ENCODE measurements at places on chromosomes 2 and 18.
A peak's percentile ranks its signal among the peaks of the same experiment; 100 is the strongest.

DNA sequence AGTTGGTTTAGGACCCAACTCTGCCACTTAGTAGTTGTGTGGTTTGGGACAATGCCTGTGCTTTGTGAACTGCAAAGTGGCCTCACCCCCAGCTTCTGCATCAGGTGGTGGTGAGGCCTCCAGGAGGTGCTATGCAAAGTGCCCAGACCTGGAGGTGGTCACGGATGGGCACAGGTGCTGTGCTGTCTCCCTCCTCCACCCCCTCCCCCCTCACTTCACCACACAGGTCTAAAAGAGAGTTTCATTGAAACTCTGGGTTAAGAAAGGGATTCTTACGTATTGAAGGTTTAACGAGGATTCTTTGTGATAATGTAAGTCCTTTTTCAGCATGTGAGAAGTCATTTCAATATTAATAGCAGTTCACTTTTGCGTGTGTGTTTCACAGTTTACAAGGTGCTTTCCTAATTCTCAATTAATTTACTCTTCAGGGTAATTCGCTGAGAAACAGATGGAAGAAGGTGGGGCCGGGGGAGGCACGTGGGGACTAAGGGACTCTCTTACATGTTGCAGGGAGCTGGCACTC is 369.9 kb downstream of the LPIN1 start:
- DNase-seq = no peak

GRCh38 chr2:120936476-120937334 is 201.0 kb downstream of the GLI2 start:
- DNase-seq = no peak

DNA sequence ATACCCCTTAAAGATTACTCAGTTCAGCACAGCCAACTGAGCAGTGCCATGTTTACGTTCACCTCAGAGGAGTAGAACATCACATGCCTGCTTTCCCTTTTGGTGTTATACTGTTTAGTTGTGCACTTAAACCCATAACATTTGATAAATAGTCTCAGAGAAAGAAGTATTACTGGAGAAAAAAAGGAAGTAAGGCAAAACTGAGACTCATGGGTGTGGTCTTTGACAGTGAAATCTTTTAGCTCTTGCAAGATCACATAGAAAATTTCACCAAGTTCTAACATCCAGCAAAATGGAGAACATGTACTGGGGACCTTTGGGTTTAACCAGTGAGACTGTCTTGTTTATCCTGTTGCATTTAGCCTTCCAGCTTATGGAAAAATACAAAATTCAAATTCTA is 5.6 kb downstream of the TANK start:
- DNase-seq = no peak

DNA sequence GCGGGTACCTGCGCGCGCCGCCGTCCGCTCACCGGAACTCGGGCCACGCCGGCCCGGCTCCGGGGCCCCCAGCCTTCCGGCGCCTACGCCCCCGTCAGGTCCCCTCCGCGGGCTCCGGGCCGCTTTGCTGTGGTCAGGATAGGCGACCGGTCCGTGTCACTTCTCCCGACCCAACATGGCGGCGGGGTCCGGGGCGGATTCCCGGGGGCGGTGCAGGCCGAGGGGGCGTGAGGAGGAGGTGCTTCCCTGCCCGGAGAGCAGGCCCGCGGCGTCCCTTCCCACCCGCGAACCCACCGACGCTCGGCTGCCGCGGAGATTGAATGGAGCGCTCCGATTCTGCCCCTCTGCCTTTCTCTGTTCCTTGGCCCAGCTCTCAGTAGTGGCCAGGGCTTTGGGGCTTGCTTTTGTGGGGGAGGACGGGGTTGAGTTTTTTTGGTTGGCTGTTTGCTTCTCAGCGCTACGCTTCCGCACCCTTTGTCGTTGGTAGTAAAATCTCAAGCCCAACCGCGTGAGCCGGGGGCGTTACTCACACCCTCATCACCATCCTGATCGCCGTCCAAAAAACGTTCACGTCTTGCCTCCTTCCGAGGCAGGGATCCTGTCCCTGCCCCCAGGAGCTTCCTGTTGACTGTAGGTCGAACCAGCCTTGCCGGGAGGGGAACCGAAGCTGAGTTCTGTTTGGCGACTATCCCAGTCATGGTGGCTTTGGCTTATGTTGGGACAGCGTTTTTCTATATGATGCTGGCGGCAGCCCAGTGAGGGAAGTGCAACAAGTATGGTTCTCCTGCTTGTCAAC is 532 bp upstream of the YES1 start:
- DNase-seq = peak; percentile 97

- DNase-seq = no peak
Observed at GRCh38 chr18:77222464-77222863, 27.2 kb upstream of the GALR1 start.

DNA sequence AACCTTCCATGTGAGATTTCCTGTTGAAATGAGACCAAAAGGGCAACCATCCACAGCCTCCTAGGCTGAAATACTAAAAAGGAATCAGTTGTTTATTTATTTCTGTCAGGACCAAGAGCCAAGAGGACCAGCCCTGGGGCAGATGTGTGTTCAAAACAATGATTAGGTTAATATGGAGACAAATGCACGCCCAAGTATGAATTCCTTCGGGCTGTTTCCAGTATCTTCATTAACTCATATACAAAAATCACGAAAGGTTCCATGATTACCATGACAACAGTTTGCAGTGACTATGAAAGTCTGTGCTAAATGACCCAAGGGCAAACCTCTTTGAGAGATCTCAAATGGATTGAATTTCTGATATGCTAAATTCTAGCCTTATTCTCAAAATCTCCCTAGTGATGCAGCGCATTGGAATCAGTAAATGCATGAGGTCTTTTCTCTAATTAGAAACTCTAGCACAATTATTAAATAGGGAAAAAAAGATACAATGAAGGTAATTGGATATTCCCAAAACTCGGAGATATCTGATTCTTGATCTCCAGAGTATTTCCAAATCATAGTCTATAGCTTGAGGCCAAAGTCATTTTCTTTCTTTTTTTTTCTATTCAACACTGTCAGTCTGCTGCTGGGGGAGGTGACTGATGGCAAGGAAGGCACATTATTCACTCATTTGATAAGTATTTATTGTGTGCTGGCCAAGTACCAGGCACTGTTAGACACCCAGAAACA is 35.6 kb downstream of the VIT start:
- DNase-seq = no peak

DNA sequence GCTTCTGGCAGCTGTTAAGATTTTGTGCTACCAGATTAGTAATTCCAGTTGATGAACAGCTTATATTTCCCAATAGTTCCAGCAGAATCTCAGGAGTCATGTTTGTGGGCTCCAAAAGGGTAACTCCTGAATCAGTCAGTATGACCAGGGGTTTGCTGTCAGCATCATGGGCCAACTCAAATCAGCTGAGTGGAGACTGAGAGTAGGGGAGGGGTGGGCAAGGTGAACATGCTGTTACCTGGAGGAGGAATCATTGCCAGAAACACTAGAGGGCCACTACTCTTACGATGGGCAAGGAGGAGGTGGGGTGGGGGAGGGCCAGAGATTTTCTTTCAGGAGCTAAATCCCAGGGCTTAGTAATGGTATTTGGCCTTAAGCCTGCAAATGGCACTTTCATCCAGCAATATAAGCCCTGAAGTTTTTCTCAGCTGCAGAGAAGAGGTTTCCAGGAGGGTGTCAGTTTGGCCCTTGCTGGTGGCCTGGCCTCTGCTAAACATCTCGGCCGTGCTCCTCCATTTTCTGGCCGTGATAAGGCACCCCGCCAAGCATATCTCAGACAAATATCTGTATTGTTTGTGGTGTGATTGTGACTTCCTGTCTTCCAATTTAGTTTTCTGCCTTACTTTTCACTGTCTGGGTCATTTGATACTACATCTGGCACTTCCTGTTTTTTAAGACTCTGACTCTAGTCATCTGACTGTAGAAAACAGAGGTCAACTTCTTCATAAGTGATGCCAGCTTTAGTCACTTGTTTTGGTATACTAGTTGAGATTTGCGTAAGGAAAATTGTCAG is 120.5 kb upstream of the CXCR4 start:
- DNase-seq = peak; percentile 37

GRCh38 chr18:23239885-23240608 is 104.8 kb downstream of the CABLES1 start:
- DNase-seq = no peak

GRCh38 chr2:17628349-17629261 is 88.1 kb downstream of the VSNL1 start:
- DNase-seq = no peak

GRCh38 chr2:74690571-74690970 is 36.5 kb downstream of the SEMA4F start:
- DNase-seq = peak; percentile 45

DNA sequence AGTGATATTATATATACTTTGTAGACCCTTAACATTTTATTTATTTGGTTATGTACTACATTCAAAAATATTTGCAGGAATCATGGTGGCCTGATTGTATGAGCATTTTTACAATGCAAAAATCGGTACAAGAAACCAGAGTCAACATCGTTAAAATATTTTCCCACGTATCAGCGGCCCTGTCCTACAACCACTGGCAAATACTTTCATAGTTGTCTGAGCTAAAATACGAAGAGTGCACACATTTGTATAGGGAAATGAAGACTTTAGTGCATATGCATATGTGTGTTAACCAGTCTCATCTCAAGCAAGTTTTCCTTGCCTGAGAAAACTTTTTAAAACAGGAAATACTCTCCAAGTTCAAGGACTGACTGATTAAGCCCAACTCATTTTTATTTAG is 35.9 kb downstream of the CCDC102B start:
- no peak for DNase-seq

- no peak for DNase-seq
Observed at GRCh38 chr2:150598383-150598782, 110.9 kb upstream of the RND3 start.

- DNase-seq = no peak
Observed at GRCh38 chr2:186636800-186637496, 47.1 kb downstream of the ITGAV start.

- DNase-seq = peak; percentile 9
Observed at GRCh38 chr2:9984217-9984739, 32.8 kb downstream of the GRHL1 start.

- DNase-seq = no peak
Observed at GRCh38 chr2:20758997-20759396, 63.9 kb downstream of the LDAH start.

DNA sequence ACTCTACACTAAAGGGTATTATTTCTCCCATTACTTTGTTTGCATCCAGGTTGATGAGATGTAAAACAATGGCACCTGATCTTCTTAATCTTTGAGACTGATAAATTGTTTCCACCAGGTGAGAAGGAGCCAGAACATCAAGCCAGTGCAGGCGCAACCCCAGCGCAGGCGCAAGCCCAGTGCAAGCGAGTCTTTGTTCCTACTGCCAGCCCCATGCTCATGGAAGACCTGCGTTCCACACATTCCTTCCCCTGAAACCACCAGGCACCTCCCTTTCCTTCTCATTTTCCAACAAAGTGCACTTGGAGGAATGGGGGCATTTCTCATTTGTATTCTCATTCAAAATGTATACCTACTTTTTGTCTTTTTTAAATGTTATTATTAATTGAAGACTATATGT is 188.7 kb upstream of the SMAD2 start:
- DNase-seq = no peak

GRCh38 chr2:9074930-9075329 is 71.4 kb upstream of the MBOAT2 start:
- DNase-seq = no peak

GRCh38 chr2:176172895-176173566 is 15.4 kb upstream of the HOXD1 start:
- DNase-seq = no peak

DNA sequence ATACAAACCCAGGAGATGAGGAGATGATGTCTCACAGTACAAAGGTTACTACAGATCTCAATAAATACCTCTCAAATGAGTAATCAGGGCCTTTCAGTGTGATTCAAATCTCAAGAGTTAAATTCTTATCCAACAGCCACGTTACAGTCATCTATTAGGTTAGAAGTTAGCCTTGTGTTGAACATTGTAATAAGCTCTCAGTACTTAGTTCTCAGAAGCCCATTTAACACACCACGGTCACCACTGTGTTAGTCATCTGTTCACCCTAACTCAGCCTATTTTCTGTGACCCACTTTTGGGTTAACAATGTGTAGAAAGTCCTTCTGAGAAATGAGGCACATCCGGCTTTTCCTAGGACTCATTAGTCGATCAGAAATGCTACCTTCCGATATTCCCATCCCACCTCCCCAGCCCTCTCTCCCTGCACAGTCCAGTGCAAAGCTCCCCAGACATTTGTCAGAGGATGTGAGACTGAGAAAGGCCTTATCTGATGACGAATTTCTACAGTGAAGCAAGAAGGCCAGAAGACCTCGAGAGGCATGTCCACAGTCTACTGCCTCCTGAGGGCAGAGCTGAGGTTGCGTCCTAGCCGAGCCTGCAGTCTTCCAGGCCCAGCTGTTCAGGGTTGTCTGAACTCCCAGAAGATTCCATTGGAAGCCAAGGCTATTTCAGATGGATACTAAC is 92.6 kb downstream of the ACTR2 start:
- DNase-seq = no peak

GRCh38 chr18:26495287-26495686 is 53.1 kb downstream of the KCTD1 start:
- DNase-seq = no peak

All from KG1 (cell line).